ENCODE measurements at places on chromosomes 13 and 19.

GRCh38 chr13:59043016-59043415 is 1120.7 kb downstream of the DIAPH3 start:
- no peak for DNase-seq

- no peak for DNase-seq
These were observed 389.5 kb downstream of the UQCRFS1 start for GRCh38 chr19:28823338-28823961.

DNA sequence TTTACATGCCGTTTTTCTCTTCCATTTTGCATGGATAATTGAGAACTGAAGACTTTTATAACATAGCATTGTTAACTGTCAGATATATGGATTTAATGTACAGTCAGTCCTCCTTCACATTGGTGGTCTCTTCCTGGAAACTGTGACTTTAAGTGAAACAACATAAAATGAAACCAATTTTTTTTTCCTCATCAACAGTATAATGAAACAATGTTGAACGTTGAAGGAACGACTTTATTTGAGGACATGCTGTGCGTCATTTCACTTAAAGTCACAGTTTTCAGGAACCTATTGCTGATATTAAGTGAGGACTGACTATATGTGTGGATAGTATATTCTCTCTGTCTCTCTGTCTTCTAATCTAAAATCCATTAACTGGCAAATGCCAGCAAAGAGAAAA is 54.8 kb downstream of the COG3 start:
- DNase-seq = no peak

DNA sequence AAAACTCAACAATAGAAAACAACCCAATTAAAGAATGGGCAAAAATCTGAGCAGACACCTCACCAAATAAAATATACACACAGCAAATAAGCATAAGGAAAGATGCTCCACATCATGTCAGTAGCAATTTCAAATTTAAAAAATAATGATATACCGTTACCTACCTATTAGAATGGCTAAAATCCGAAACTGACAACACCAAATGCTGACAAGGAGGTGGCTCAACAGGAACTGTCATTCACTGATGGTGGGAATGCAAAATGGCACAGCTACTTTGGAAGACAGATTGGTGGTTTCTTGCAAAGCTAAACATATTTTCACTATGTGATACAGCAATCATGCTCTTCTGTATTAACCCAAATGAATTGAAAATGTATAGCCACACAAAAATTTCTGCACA is 9.1 kb downstream of the CYP2A13 start:
- no peak for DNase-seq

GRCh38 chr19:13781547-13781946 is 7.3 kb downstream of the C19orf53 start:
- DNase-seq = no peak

GRCh38 chr13:50369646-50370045 is 354.4 kb downstream of the KCNRG start:
- DNase-seq = no peak
